ENCODE measurements at places on chromosomes 11 and 22. TPM values are rescaled to one million over a fixed set of nuclear protein-coding genes. Genes with fewer than 3 reads are reported as not detected.
A peak's percentile ranks its signal among the peaks of the same experiment; 100 is the strongest.

- peaks cover 33% of the 10 kb centered on the region for H3K4me1 ChIP-seq
- H3K27ac ChIP-seq, result peak overlapping the region; percentile 97
- peak overlapping the region; percentile 69 for H3K4me3 ChIP-seq
- peak; percentile 87 for DNase-seq
- no peaks in the 10 kb centered on the region for H3K36me3 ChIP-seq
Measured at GRCh38 chr11:62727872-62728170, 465 bp upstream of the TTC9C start.

- no peaks in the 10 kb centered on the region for H3K27me3 ChIP-seq
- no peak overlapping the region for H3K27ac ChIP-seq
- H3K4me3 ChIP-seq, result no peak overlapping the region
- DNase-seq, result no peak
- no peaks in the 10 kb centered on the region for H3K4me1 ChIP-seq
Measured at GRCh38 chr11:113373306-113373705, 14.3 kb upstream of the ANKK1 start.

DNA sequence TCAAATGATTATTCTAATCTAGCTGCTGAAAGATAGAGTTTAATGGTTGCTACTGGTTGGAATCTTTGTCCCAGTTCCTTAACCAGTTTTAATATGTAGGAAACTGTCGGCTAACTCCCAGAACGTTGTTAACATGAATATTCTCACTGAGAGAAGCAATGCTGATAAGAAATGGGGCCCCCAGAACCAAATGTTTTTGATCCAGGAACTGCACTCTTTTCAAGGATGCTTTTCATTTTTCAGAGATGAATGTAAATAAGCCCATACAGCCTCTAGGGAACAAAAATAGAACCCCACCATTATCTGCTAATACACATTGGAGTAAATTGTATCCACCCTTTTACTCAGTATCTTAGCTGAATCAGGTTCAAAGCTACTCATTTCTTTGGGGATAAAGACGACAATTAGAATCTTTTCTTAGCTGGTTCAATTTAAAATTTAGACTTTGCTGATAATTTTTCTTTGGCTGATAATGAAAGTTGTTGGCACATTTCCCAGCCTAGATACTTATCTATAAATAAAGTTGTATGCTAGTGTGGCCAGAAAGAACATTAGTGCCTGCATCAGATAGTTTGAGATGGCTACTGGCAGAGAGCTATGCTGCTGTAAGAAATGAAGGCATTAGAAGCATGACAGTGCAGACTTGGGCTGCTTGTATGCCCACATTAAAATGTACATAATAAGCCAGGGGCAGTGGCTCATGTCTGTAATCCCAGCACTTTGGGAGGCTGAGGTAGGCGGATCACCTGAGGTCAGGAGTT, 323.3 kb upstream of the PDGFD start:
- DNase-seq, result no peak
- H3K36me3 ChIP-seq, result no peaks in the 10 kb centered on the region
- H3K4me1 ChIP-seq, result peaks cover 16% of the 10 kb centered on the region
- no peak overlapping the region for H3K4me3 ChIP-seq
- no peaks in the 10 kb centered on the region for H3K27me3 ChIP-seq
- no peak overlapping the region for H3K27ac ChIP-seq

DNA sequence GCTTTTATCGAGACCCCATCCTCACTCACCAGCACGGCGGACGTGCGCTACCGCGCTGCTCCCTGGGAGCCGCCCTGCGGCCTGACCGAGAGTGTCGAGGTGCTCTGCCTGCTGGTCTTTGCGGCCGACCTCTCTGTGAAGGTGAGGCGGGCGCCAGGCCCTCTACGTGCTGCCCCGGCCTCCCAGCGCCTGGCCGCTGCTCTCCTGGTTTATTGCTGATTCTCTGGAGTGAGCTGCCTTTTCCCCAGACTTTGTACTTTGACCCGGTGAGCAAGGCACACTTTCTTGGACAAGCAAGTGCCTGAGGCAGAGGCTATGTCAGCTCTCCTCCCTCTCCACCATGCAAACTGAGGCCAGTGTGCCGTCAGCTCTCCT, 6.5 kb downstream of the TPCN2 start:
- no peaks in the 10 kb centered on the region for H3K36me3 ChIP-seq
- H3K27me3 ChIP-seq, result no peaks in the 10 kb centered on the region
- H3K4me1 ChIP-seq, result peaks cover 17% of the 10 kb centered on the region
- H3K27ac ChIP-seq, result no peak overlapping the region
- no peak overlapping the region for H3K4me3 ChIP-seq
- DNase-seq, result no peak

- H3K27me3 ChIP-seq, result no peaks in the 10 kb centered on the region
- H3K27ac ChIP-seq, result no peak overlapping the region
- no peak overlapping the region for H3K4me3 ChIP-seq
Measured at GRCh38 chr11:103995896-103996295, 40.5 kb upstream of the DDI1 start.

- no peak overlapping the region for H3K4me3 ChIP-seq
- H3K27ac ChIP-seq, result no peak overlapping the region
- no peak for DNase-seq
- H3K36me3 ChIP-seq, result no peaks in the 10 kb centered on the region
- H3K4me1 ChIP-seq, result no peaks in the 10 kb centered on the region
Measured at GRCh38 chr11:123381817-123382554, 48.1 kb upstream of the GRAMD1B start.

DNA sequence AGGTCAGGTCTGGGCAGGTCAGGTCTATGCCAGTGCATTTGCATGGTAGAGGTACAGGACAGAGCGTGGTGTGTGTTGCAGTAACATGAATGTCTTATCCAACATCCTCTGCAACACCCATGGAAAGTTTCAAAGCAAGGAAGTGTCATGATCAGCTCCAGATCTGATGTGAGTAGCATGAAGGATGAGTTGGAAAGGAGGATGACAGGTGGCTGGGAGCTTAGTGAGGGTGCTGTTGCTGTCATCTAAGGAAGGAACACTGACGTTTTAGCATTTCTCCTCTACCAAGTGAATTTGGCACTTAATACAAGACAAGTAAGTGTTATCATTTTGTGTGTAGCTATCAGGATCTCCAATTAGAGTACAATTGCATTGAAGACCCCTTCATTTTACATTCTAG, 65.1 kb downstream of the GRK3 start:
- H3K27ac ChIP-seq, result no peak overlapping the region
- peaks cover 13% of the 10 kb centered on the region for H3K4me1 ChIP-seq
- H3K36me3 ChIP-seq, result no peaks in the 10 kb centered on the region

GRCh38 chr11:72433455-72434036, 785 bp downstream of the CLPB start:
- peak; percentile 41 for DNase-seq
- H3K27ac ChIP-seq, result peak overlapping the region; percentile 92
- no peaks in the 10 kb centered on the region for H3K36me3 ChIP-seq
- peaks cover 26% of the 10 kb centered on the region for H3K4me1 ChIP-seq
- no peaks in the 10 kb centered on the region for H3K27me3 ChIP-seq

DNA sequence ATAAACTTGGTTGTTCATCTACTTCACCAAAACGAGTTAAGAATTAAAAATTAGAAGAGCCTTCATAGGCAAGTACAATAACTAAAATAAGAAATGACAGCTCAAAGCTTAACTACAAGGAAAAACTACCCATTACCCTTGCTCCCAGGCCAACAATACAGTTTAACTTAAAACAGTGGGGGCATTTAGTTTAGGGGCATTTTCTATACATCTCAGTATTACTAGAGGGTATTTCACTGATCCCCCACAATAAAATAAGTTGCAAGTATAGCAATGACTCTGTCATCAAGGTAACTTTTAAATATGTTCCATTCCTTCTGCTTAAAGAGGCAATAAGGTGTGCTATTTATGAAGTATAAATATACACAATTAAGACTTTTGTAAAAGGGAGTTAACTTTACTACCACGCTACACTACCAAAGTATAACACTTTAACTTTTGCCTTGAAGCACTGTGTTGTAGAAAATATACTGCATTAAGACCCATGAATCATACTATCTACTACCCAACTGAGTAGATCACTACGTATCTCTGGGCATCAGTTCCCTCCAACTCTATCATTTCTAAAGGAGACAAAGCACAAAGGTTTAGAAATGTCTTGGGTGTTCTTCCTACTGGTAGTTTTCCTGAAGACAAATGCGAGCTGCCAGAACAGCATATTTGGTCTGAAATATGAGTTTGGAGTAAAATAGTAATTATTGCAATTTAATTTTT, 29.8 kb downstream of the CHORDC1 start:
- H3K27me3 ChIP-seq, result no peaks in the 10 kb centered on the region
- no peaks in the 10 kb centered on the region for H3K36me3 ChIP-seq
- H3K4me3 ChIP-seq, result no peak overlapping the region
- no peak for DNase-seq

GRCh38 chr22:46419754-46420571, 84.4 kb downstream of the TRMU start:
- H3K4me1 ChIP-seq, result no peaks in the 10 kb centered on the region
- no peak for DNase-seq
- H3K27ac ChIP-seq, result no peak overlapping the region
- H3K4me3 ChIP-seq, result no peak overlapping the region
- H3K27me3 ChIP-seq, result no peaks in the 10 kb centered on the region

DNA sequence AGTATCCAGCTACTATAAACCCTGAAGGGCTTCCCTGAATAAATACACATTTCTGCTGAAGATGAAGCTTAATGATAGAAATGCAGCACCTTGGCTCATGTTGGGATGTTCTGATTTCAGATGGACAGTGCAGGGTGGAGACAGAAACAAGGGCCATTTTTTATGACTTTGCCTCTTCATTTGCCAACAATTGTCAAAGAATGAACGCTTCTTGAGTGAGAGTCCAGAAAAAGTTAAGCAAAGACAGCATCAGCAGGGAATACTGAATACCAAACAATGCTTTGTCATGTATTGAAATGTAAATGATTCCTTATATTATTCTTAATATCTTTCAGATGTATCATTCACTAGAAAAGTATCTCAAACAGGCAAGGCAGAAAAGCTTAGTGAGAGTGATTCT, 84.9 kb downstream of the TRPC6 start:
- H3K27ac ChIP-seq, result no peak overlapping the region
- no peaks in the 10 kb centered on the region for H3K4me1 ChIP-seq
- no peaks in the 10 kb centered on the region for H3K36me3 ChIP-seq

DNA sequence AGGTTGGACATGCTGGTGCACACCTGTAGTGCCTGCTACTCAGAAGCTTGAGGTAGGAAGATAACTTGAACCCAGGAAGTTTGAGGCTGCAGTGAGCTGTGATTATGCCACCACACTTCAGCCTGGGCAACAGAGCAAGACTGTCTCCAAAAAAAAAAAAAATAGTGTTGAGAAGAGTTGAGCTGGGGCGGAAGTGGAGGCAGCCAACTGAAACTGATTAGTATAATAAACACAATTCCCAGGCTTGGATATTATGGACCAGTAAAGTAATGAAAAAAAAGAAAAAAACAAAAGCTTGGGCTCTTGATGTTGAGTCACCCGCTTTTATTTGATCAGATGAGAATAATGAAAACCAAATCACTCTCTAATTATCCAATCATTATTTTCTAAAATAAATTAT, 21.0 kb downstream of the LDLRAD3 start:
- no peaks in the 10 kb centered on the region for H3K36me3 ChIP-seq
- H3K4me1 ChIP-seq, result peaks cover 6% of the 10 kb centered on the region
- H3K27me3 ChIP-seq, result no peaks in the 10 kb centered on the region
- H3K27ac ChIP-seq, result no peak overlapping the region

DNA sequence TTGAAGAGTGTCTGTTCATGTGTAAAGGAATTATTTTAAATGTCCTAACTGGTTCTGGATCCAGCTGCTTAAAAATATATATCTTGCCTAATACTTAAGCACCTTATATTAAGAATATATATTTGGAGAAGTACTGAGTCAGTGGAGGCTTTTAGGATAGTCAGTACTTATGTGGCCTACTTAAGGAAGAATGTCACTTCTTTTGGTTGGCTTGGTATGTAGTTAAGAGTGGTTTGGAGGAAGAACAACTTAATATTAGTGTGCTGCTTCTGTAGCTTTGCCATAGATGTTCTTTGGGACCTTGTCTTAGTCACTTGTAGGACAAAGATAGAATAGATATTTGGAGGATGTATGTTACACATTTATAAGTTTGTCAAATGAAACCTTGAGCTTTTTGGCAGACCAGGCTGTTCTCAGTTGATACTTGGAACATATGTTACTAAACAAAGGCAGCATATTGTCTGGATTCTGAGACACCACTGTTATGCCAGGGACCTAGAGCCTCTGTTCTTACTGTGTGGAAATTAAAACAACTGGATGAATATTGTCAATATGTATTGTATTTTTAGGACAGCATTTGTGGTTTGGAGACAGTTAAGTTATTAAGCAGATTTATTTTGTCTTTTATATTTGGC, 4.9 kb downstream of the HIPK3 start:
- no peaks in the 10 kb centered on the region for H3K36me3 ChIP-seq
- no peak overlapping the region for H3K4me3 ChIP-seq
- no peak overlapping the region for H3K27ac ChIP-seq
- H3K27me3 ChIP-seq, result no peaks in the 10 kb centered on the region
- peaks cover 66% of the 10 kb centered on the region for H3K4me1 ChIP-seq

DNA sequence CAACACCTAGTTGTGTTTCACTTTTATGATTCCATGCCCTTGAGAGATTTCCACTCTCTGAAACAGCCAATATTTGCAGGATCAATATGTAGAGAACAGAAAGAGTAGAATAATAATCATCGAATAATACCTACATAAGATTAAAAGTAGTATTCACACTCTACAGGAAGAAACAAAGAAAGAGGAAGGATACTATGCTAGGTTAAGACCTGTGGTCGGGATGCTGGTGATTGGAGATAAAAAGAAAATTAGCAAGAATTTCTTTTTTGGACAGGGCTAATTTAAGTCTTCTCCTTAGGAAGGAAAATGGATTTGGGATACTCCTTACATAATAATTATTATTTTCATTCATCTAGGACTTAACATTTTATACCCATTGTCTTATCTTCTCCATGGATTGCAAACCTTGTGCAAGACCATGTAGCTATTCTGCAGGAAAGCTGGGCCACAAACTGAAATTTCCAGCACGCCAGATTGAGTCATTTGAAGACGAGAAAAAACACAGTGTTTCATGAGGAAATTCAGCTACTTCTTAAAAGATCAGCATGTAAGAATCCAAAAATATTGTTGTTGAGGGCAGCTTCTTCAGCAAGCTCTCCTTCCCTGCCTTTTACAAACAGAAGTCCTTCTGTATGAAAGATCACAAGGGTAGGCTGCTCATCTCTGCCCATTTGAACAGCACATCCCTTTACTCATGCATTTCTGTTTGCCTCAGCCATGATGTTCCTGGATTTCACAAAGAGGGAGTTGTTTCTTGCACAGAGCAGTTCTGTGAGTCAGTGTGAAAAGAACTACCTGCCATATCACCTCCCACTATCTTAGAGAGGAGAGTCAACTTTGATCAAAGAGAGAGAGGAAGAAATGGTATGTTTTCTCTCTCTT, 90.7 kb downstream of the FAM76B start:
- no peaks in the 10 kb centered on the region for H3K27me3 ChIP-seq
- H3K36me3 ChIP-seq, result no peaks in the 10 kb centered on the region
- no peak overlapping the region for H3K27ac ChIP-seq
- no peak overlapping the region for H3K4me3 ChIP-seq

GRCh38 chr11:30786256-30787110, 200.3 kb upstream of the MPPED2 start:
- no peak for DNase-seq
- H3K36me3 ChIP-seq, result no peaks in the 10 kb centered on the region
- no peaks in the 10 kb centered on the region for H3K27me3 ChIP-seq
- peaks cover 8% of the 10 kb centered on the region for H3K4me1 ChIP-seq
- no peak overlapping the region for H3K4me3 ChIP-seq

- H3K36me3 ChIP-seq, result no peaks in the 10 kb centered on the region
- no peak for DNase-seq
- no peak overlapping the region for H3K4me3 ChIP-seq
- H3K4me1 ChIP-seq, result no peaks in the 10 kb centered on the region
- no peak overlapping the region for H3K27ac ChIP-seq
Measured at GRCh38 chr11:103668859-103669258, 367.6 kb upstream of the DDI1 start.

Gene PKNOX2
- total RNA-seq, result 4.2 TPM

Gene SPDYC
- not detected for total RNA-seq

Gene ST14
- 61.0 TPM for total RNA-seq

Gene OLFML1
- 3.6 TPM for total RNA-seq

Gene TMEM191B
- 0.78 TPM for total RNA-seq

Gene ROM1
- total RNA-seq, result 4.0 TPM

Gene TMEM191C
- total RNA-seq, result 0.33 TPM

Gene MUC5B
- 4.6 TPM for total RNA-seq

Gene GTSE1
- 0.26 TPM for total RNA-seq
